ENCODE measurements at places on chromosomes 7 and 10. TPM values are rescaled to one million over a fixed set of nuclear protein-coding genes. Genes with fewer than 3 reads are reported as not detected.

DNA sequence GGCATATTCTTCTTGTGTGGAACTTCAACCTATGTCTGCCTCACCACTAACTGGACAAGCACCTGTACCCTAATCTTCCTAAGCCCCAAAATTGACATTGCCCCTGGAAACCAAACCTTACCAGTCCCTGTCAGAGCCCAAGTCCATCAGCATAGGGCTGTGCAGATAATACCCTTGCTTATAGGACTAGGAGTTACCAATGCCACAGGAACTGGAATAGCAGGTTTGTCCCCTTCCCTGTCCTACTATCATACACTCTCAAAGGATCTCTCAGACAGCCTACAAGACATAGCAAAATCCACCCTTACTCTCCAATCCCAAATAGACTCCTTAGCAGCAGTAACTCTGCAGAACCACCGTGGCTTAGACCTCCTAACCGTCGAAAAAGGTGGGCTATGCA, 19.8 kb downstream of the ZNF107 start:
- DNase-seq, result no peak

DNA sequence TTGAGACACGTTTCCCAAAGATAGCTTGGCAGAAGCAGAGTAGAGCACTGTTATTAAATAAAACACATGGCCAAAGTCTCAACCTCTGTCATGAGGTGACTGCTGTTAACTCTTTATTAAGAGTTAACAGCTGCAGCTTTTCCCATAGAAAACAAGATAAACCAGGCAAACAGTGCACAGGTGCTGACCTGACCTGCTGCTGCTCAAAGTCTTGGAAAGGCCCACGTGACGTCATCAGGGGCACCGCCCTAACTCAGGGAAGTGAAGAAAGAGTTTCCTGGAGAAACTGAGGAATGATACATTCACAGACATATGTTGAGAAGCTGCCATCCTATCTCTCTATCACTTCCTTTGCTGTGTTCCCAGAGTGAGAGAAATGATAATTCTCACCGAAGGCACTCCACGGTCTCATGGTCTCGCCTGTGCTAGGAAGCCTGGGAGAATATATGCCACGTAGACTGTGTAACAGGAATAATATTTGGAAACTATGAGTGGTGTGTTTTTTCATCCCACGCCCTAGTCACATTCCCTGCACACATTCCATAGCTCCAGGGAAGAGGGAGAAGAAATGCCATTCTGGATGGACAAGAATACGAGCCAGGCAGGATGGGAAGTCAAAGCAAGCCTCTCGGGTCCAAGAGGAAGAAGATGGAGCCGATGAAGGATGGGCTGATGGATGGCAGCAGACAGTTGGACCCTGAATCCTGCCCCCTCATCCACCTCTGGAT, 146.2 kb upstream of the NFE2L3 start:
- DNase-seq, result no peak

Gene KLF14
- not detected for polyA plus RNA-seq

DNA sequence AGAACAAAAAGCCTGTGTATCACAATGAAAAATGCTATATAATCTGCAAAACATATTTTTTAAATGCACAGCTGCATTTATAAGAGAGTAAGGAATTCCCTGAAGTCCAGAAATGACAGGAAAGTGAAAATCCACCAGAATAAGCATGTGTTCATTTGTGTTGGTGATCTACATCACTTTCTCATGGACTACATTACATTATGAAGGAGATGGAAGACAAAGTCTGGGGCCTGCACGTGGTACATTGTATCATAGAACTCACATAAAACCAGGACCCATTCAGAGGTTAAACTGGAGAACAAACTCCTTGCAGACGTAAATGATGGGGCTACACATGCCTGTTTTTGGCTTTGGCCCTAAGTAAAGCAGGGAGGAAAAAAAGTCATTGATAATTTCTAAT, 16.4 kb downstream of the IFIT3 start:
- DNase-seq, result no peak
